ENCODE measurements at places on chromosomes 5 and 9.
A peak's percentile ranks its signal among the peaks of the same experiment; 100 is the strongest.

GRCh38 chr5:57313716-57314115, 139.9 kb downstream of the GPBP1 start:
- no peak for DNase-seq

- no peak for DNase-seq
Measured at GRCh38 chr9:113630386-113631136, 167.0 kb downstream of the RGS3 start.

DNA sequence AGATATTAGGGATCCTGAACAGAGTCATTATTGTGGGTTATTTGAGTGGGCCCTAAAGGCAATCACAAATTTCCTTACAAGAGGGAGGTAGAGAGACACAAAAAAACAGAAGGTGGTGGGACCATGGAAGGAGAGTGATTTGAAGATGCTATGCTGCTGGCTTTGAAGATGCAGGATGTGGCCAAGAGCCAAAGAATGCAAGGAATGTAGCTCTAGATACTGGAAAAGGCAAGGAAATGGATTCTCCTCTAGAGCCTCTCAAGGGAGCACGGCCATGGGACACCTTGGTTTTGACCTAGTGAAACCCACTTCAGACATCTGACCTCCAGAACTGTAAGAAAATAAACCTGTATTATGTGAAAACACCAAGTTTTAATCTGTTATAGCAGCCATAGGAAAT, 53.8 kb downstream of the TTC39B start:
- DNase-seq, result no peak

- no peak for DNase-seq
Measured at GRCh38 chr5:57853929-57854697, 371.5 kb upstream of the ACTBL2 start.

- DNase-seq, result no peak
Measured at GRCh38 chr9:32128546-32128945, 255.9 kb upstream of the ACO1 start.

GRCh38 chr5:180209137-180209581, at the start of gene RASGEF1C:
RASGEF1C (minus strand) TSS chr5:180209211; CDS start chr5:180138052, 71,159 bp downstream.
- DNase-seq, result peak; percentile 59

DNA sequence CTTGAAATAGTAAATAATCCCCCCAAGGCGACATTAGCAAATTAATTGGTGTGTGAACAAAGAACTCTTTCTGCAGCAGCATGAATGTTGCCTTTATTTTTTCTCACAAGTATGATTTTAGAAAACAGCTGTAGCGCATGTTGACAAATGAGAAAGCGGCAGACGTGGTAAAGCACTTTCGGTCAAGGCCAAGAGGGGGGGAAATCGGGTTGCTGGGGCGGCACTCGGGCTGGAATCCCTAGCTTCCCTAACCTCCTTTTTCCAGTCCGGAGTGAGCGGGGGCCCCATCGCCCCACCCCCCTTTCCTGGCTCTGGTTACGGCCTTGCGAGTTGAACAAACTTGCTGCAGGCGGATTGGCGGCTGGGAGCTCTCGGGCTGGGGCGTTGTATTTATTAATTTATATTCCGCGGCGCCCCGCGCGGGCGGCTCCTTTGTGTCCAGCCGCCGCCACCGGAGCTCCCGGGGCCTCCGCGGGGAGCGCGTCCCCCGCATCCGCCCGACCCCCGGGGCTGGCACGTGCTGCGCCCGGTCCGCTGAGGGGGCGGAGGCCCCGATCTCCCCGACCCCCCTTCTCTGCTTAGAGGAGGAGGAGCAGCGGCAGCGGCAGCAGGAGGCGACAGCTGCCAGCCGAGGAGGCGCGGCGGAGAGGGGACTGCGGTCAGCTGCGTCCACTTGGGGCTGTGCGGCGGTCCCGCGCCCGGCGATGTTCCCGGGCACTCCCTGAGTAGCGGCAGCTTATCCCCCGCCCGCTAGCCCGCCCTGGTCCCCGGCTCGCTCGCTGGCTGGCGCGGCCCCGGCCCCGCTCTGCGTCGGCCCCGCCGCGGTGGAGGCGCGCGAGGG, at the start of gene RHOBTB3:
RHOBTB3 (plus strand) TSS at position 607 of the 841 bp plus-strand sequence. CDS start 347 bp downstream, outside the sequence.
- peak; percentile 93 for DNase-seq

- DNase-seq, result no peak
Measured at GRCh38 chr9:71680189-71680980, 87.9 kb downstream of the CEMIP2 start.

GRCh38 chr9:16133556-16134227, 580.8 kb downstream of the CCDC171 start:
- DNase-seq, result peak; percentile 29

GRCh38 chr5:179377421-179378115, 32.3 kb upstream of the ADAMTS2 start:
- DNase-seq, result no peak

GRCh38 chr5:72231991-72232703, 87.9 kb downstream of the MRPS27 start:
- DNase-seq, result no peak

- DNase-seq, result no peak
Measured at GRCh38 chr9:216866-217265, 2.2 kb downstream of the DOCK8 start.

DNA sequence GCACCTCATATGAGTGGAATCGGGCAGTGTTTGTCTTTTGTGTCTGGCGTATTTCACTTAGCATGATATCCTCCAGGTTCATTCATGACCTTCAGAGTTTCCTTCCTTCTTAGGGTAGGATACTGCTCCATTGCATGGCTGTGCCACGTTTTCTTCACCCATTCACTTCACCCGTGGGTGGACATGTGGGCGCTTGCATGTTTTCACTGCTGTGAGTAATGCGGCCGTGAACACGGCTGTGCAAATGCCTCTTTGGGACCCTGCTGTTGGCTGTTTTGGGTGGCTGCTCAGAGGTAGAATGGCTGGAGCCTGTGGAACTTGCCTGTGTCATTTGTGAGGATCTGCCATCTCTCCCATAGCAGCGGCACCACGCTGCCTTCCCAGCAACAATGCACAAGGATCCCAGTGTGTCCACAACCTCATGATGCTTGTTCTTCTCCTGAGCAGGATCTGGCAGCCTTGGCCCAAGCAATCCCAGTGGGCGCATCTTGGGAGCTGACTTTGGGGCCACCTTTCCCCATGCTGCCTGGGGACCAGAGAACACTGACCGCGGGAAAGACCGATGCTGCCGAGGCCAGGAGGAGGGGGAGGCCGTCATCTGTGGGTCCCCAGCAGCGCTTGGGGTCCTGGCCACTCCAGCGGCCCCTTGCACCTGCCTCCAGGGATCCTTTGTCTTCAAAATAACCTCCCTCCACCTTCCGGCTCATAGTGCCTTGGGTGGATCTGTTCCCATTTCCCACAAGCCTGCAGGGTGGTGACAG, 2.3 kb upstream of the SCGB3A1 start:
- no peak for DNase-seq

DNA sequence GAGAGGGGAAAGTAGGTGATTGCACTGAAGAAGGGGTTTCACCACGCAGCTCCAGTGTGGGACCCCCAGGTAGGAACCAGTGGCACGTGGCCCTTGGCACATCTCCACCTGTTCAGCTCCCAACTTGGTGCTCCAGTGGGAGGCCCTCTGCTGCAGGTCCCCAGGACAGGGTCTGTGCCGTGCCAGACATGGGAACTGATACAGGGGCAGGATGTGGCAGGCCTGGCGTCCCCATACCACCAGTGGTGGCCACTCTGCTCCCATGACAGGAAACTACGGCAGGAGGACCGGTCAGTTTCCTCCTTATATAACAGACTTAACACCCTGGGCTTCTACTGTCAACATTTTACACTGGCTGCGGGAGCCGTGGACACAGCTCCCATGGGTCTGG, 67.3 kb downstream of the PSMB7 start:
- peak; percentile 14 for DNase-seq

DNA sequence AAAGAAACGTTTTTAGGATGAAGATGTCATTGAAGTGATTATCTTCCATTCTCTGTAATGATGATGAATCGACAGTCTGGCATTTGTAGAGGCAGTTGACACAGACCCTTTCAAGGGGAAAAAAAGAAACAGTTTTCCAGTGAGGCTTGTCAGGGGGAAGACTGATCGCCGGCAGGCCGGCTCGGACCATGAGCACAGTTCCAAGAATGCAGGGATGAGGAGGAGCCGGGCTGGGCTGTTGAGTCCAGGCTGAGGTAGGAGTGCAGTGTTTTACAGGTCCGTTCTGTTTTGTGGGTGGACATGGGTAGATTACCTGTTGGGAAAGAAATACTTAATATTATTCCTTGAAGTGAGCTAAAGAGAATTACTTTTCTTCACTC, 194.6 kb downstream of the AOPEP start:
- DNase-seq, result no peak

DNA sequence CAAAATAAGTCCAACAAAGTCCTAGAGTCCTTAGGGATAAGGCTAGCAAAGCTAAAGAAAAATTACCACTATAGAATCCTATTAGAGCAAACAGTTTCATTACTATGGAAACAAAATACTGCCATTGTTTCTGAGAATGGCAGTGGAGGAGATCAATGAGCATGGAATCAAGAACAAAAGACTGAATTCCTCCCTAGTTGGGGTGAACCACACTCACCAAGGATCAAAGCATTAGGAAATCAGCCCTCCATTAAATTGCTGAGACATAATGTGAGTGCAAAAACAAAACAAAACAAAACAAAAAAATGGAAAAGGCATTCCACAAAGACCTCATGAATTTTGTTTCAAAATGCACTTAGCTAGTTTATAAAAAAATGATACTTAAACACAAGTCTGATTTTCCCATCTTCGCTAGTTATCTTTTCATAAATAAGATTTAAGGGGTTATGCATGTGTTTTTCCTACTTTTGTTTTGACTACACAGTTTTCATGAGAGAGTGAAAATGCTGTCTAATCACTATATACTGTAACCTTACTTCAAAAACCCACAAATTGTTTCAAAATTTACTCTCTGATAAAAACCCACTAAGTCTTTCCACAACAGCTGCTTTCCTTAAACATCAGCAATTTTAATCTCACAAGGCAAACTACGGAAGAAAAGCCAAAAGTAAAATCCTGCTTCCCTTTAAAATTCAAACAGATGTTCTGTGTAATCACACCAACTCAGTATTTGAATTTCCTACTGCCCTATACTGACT, 9.7 kb downstream of the SERINC5 start:
- no peak for DNase-seq

DNA sequence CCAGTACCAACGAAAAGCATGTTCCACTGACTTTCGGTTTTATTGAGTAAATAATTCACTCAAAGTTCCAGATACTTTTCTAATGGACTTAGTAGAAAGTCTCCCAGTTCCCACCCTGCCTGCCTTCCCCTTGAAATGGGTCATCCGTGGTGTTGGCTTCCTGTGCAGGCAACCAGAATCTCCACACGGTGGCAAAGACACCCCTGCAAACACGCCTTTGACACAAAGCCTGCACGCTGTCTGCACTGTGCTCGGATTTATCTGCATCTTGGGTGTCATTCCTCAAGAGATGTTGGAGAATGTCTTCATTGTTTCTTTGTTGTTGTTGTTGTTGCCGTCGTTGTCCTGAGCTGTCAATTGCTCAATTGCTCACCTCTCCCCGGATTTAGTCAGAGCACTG, 150.0 kb upstream of the IRX2 start:
- no peak for DNase-seq

DNA sequence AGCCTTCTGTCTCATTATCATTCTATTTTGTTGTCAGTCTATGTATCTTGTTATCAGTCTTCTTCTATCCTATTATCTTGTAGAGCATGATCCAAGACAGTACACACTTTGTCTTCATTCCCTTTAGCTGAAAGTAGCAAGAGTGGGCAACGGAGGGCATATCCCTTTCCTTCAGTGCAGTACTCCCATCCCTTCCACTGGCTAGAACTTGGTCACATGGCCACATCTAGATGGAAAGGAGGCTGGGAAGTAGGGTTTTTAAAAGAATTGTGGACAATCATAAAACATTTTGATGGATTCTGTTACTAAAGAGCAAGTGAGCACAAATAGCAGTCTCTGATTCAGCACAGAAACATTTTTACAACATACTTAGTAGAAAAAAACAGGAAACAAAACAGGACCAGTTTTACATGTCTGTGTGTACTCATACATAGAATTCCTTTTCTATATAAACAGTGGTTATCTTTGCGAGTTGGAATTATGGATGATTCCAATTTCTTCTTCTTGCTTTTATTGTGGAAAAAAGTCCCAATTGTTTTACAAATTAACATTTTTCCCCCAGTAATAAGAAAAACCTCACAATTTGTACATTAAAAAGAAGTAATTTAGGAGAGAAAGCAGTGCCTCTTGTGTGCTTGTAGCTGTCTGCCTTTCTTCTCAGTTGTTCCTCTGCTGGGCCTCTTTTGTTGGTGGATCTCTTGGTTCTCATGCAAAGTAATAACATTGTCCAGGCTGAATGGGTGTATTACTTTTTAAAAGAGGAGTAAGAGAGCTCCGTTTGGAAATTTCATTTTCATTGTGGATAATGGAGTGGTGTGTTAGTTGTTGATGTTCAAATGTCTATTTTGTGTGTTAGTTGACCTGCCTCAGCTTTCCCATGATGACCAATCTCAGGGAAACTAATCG, 410.9 kb upstream of the TRPC7 start:
- no peak for DNase-seq

DNA sequence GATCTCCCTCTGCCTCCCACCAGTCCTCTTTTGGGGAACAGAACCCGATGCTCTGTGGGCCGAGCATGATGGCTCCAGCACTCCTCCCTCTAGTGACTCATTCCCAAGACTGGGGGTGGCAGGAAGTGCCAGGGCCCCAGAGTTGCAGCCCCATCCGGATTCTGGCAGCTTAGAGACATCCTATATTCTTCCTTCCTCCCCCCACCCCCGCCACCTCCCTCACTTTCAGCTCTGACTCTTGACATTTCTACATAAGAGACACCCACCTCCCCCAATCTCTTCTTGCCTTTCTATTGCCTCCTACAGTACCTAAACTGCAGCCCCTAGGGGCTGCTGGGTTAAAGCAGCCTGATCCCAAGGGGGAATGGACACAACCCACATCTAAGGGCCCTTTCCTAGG, 47.1 kb upstream of the MATR3 start:
- DNase-seq, result no peak

DNA sequence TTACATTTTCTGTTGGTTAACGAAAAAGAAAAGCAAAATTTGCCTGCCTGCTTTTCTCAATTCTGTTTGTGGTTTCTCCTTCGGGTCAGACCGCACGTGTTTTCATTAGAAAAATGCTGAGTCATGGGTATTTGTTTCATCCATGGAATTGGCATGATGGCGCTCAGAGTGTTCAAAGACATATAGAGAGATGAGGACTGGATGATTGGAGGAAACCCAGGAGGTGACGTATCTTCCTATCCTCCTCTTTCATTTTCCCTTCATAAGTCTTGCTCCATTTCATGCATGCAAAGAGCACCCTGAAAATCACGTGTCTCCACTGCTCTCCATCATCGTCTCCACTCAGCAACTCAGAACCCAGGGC, 353.8 kb upstream of the WWC1 start:
- DNase-seq, result no peak

GRCh38 chr5:73321757-73322436, 126.7 kb downstream of the FOXD1 start:
- no peak for DNase-seq

GRCh38 chr5:126745259-126745992, 31.5 kb upstream of the LMNB1 start:
- no peak for DNase-seq

GRCh38 chr9:68832861-68833518, 128.0 kb downstream of the PIP5K1B start:
- DNase-seq, result no peak

- peak; percentile 54 for DNase-seq
Measured at GRCh38 chr5:36696059-36696673, 89.8 kb downstream of the SLC1A3 start.

GRCh38 chr5:93892481-93892880, 151.1 kb upstream of the POU5F2 start:
- DNase-seq, result no peak

GRCh38 chr9:32941701-32942100, 59.7 kb downstream of the APTX start:
- DNase-seq, result no peak

Data from left ventricle myocardium inferior (tissue), 1 donor.